CD4-positive, alpha-beta T cell treated with Interleukin-15 for 4 hours (primary cell): ENCODE measurements at places on chromosomes 1 and 21.

- no peak for DNase-seq
Measured at GRCh38 chr21:37688952-37689659, 227.2 kb downstream of the KCNJ6 start.

GRCh38 chr1:39387452-39387851 is 104.0 kb upstream of the BMP8A start:
- no peak for DNase-seq

DNA sequence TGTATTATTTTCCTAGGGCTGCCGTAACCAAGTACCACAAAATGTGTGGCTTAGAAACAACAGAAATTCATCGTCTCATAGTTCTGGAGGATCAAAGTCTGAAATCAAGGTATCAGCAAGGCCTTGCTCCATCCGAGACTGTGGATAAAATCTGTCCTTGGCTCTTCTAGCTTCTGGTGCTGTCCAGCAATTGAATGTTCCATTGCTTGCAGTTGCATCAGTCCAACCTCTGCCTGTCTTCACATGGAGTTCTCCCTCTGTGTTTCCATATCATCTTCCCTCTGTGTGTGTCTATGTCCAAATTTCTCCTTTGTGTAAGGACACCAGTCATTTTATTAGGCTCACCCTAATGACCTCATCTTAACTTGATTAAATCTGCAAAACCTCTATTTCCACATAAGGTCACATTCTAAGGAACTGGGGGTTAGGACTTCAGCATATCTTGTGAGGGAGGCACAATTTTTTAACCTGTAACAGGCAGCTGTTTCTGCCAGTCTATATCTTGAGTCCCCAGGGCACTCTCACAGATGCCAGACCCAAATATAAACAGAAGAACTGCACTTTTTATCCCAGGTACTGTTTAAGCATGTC is 84.2 kb downstream of the ERG start:
- no peak for DNase-seq

GRCh38 chr1:243394601-243395464 is 139.0 kb downstream of the SDCCAG8 start:
- no peak for DNase-seq

GRCh38 chr1:53638360-53639035 is 100.5 kb downstream of the GLIS1 start:
- no peak for DNase-seq

- DNase-seq: no peak
Measured at GRCh38 chr1:205472737-205473441, 17.0 kb upstream of the BLACAT1 start.

DNA sequence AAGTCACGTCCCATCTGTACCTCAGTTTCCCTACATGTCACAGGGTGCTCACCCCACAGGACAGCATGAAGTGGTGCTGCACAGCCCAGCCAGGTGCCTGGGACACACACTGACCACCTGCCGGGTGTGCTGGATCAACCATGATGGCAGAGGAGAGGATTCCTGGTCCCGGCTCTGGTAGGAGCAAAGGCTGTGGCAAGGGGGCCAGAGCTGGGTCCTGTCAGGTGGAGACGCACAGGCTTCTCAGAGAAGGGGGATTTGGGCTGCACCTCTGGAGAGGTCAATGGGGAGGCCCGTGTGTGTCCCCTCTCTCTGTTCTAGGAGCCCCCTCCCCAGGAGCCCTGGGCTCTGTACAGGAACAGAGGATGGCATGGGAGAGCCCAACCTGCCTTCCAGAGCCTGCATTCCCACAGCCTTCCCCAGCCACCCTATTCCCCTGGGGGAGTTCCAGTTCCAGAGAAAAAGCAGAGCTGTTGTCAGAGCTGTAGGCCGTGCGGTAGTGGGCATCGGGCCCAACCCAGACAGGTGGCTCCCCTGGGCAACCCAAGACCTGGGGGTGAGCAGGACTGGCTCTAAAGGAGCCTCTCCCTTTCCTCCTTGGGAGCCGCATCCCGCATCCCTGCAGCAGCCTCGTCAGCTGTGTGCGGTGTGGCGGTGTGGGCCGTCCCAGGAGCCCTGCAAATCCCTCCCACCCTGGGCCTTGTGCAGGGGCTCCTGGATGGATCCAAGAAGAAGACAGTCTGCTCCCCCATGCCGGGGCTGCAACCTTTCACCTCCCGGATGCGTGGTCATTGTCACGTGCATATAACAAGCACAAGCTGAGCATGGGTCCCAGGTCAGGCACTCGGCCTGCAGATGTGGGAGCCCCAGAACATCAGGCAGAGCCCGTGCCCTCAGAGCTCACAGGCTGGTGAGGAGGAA is 2.9 kb upstream of the TFF3 start:
- DNase-seq: no peak

- DNase-seq: no peak
Measured at GRCh38 chr21:36103434-36103833, 31.4 kb upstream of the CBR3 start.

DNA sequence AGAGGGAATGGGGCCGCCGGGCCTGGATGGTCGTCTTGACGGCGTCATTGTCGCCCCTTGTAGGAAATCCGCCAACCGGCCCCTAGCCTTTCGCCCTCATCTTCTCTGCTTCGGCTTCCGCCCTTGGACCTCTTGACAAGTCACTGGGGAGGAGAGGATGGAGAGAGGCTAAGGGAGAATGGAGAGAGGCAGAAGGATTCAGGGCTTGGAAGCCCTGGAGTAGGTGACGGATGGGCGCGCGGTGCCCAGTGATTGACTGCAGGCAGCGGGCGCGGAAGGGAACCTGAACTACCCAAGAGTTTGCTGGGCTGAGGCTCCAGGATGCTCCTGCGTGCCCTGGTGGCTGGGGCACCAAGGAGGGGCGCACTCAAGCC is 651 bp downstream of the PDE4B start:
- DNase-seq: no peak

DNA sequence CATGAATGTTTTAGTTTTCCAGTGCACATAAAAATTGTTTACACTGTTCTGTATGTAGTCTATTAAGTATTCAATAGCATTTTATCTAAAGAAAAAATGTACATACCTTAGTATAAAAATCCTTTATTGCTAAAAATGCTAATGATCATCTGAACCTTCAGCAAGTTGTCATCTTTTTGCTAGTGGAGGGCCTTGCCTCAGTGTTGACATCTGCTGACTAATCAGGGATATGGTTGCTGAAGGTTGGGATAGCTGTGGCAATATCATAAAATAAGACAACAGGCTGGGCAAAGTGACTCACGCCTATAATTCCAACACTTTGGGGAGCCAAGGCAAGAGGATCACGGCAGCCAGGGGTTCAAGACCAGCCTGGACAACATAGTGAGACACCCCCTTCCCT is 9.0 kb downstream of the DYNLT5 start:
- DNase-seq: no peak

- DNase-seq: no peak
Measured at GRCh38 chr1:10014016-10014415, 17.0 kb downstream of the RBP7 start.

DNA sequence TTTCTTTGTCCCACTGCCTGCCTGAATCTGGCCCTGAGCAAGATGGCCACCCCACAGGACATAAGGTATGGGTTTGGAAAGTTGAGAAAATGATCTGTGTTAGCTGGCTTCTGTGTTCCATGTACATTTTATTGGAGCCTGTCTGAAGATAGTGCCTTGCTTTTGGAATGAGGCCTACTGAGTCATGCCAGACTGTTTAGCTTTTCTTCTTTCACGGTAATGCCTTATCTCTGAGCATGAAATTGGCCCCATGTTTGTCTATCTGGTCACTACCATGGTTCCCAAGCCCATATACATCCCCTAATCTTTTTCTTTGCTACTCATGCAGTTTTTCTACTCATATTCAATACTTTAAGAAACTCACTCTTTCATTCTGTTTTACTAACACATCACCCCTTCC is 85.1 kb upstream of the LMO4 start:
- DNase-seq: no peak

DNA sequence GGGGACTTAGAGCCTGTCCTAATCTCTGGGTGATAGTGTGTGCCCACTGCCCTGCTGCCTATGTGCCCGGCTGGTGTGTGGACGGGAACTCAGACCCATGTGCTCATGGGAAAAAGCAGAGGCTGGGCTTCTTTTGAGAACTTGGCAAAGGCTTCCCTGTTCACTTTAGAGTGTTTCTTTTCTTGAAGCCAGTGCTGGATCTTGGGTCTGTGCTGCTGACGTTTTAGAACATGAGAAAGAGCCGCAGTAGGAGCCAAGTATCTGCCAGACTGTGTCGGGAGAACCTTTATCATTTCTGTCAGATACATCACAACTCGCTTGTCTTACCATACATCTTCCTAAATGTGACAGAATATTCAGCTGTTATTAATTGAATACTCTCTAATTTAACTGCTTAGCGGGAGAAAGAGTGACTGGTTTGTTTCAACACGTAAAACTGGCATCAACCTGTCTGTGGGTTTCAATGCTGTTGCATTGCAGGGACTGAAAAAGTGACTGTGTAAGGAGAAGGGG is 195.2 kb downstream of the PBX1 start:
- DNase-seq: no peak

DNA sequence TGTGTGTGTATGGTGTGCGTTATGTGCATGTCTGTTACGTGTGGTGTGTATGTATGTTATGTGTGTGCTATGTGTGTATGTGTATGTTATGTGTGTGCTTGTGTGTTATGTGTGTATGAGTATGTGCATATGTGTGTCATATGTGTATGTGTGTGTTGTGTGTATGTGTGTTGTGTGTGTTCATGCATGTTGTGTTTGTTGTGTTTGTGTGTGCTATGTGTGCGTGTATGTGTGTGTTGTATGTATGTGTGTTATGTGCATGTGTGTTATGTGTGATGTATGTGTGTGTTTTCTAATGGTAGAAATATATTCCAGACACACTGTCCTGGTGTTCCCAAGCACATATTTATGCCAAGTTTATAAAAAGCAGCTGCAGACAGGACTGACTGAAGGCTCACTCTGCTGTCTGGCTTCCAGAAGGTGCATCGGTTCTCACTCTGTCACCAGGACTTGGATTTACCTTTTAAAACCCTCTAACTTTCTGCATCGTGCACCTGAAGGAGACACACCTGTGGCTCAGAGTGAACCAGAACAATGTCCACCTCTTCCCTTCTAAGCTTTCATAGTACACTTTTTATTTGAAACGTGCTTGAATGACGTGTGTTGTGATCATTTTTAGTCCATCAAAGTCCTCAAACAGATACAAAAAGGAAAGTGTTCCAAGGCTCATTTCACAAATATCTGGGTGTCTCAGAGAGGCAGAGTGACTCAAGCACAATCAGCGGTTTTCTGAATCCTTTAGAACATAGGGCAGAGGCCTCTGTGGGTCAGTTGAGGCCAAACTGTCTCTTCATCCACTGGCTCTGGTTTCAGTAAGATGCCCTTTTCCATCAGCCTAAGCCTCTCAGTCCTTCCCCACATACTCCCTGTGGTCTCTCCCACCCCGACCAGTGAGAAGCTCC is 49.9 kb downstream of the TOMM20 start:
- DNase-seq: no peak

GRCh38 chr1:242030071-242030470 is 31.2 kb upstream of the MAP1LC3C start:
- DNase-seq: no peak

DNA sequence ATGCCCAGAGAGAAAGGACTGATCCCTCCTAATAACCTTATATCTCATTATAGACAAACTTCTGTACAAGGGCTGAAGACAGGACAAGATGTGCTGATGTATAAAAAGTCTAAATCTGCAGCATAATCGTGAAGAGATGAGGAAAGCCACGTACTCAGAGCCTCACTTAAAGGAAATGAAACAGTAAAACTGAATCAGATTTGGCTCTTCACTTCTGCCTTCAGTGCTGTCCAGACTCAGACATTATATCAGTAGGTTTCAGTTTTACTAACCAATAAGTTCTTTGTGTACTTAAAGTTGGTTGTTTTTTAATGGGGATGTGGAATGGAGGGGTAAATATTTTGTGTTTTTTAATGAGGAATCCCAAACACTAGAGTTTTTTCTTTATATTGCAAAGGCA is 45.3 kb upstream of the RGS1 start:
- no peak for DNase-seq

- no peak for DNase-seq
Measured at GRCh38 chr1:206606867-206607266, 5.4 kb downstream of the EIF2D start.

DNA sequence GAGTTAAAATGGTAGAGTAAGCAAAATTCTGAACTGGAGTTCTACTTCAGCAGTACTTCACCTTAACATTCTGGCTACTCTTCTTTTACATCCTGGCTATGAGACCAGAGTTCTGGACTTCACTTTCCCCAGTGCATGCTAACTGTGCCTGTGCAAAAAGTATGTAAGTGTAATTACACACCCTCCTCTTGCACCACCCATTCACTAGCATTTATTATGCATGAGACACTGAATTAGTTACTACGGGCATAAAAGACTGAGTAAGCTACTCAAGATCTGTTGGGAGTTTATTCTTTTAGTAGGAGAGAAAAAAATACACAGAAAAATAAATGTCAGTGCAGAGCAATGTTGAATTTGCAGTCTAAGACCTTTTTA is 87.2 kb downstream of the GIPC2 start:
- DNase-seq: no peak

- DNase-seq: no peak
Measured at GRCh38 chr1:63917571-63918417, 144.0 kb downstream of the ROR1 start.

DNA sequence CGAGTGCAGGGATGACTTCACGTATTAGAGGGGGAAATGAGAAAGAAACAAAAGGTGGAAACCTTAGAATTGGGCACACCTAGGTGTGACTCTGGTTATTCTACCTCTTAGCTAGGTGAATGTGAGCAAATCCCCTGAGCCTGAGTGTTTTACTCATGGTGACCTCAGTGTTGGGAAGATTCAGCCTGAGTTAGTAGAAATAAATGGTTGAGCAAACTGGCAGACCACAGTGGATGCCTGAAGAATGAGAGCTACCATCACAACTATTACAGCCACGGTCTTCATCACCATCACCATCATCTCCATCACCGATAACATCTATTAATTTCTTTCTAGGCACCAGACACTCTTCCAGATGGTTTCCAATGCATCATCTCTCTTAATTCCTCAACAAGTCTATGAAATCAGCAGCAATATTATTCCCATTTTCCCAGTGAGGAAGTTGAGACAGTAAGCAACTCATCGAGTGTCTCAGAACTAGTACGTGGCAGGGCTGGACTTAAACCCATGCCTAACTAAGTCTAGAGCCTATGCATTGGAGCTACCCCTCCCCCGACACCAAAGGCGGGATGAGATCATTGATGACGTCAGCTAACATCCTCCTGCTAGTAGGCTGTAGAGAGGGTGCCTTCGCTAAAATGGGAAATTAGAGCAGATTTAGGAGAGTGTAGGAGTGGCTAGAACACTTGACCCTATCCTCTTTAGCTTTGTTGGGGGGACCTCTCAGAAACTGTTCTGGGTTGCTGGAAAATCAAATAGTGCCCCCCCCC is 7.9 kb upstream of the KAZN start:
- no peak for DNase-seq
